ENCODE measurements at places on chromosomes 6 and 20.

DNA sequence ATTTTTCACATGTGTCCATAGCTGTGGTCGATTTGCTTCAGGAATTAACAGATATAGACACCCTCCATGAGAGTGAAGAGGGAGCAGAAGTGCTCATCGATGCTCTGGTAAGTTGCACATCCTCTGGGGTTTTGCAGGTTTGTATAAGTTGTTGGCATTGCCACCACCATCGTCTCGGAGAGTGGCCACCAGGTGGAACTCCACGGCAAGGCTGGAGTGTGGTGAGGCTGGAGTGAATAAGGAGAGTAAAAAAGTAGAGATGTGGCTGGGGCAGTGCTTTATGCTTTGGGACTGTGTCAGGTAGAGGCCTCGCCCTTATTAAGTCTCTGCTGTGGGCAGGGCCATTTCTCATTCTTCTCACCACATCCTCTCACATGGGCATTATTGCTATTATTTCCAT, 63.7 kb downstream of the CTNNBL1 start:
- peak; percentile 27 for DNase-seq

DNA sequence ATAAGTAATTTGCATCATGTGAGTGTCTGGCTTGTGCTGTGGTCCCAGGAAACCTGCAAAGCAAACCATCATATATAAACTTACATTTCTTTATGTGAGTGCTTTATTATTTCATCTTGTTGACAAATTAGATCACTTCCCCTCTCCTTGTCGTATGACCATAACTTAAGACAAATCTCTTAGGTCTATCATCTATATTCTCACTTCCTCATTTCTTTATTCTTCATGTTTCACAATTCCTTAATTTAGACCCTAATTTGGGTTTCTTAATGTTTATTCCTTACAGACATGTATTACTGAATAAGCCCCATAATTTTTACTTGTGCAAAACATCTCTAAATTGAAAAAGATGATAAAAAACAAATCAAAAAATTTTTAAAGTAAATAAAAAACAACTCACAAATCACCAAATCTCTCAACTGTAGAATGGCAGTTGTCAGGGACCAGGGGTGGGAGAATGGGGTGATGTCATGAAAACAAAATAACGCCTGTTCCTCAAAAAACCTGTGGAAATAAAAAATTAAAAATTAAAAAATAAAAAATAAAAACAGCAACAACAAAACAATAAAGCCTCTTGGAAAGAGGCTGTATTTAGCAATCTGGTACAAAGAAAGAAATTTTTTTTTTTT, 49.5 kb upstream of the FBXO30 start:
- DNase-seq, result no peak

DNA sequence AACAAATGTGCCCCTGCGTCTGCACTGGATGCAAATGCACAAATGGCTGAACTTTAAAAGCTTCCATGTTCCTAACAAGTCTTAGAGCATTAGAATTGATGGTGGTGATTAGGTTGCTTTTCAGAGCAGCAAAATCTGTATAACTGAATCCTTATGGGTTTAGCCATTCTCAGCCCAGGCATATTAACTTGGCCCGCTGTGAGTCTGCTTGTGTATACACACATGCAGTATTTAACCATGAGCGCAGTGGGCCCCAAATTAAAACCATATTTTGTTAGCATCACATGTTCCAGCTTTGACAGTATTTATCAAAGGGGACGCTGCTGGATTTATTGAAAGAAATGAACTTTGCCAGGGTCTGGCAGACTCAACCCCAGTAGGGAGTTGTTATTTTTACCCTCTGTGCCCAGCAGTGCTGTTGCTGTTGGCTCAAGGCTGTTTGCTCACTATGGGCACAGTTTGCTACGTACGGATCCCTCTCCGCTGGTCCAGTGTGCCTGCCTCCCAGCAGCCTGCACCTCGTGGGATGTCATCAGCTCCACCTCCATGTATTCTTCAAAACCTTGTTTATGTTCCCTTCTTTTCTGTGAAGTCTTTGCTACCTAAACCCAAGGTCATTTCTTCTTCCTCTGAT, 144.7 kb downstream of the QRSL1 start:
- DNase-seq, result no peak

DNA sequence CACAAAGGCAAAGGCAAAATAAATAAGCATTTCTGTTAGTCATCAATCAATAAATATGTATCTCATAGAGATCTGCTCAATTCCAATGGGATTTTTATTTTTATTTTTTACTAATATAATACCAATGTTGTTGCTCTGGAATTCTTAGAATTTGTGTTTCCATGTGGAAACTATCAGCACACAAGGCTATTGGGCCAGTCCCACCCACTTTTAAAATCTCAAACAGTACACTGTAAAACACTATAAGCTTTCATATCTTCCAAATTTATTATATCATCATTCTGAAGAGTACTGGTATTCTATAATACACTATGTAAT, 563.8 kb upstream of the MARCKS start:
- DNase-seq, result no peak

DNA sequence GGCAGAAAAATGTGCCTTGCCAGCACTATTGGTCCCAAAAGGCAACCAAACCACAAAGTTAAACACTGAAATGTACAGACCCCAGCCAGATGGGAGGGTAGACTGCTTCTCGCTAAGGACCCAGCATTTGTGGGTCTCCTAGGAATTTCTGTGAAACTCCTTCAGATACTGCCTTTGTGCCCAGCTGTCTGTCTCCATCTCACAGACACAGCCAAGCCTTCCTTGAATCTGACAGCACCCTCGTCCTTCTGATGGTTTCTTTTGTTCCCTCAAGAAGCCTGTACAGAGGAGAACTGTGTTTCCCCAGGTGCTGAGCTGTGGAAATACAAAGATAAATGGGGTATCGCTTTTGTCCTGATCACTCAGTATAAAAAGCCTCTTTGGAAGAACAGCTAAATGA, 254.0 kb upstream of the TAB2 start:
- DNase-seq, result no peak

- no peak for DNase-seq
Observed at GRCh38 chr6:108671175-108671574, 110.5 kb downstream of the FOXO3 start.

- DNase-seq, result no peak
Observed at GRCh38 chr20:542777-543368, 717 bp downstream of the CSNK2A1 start.

DNA sequence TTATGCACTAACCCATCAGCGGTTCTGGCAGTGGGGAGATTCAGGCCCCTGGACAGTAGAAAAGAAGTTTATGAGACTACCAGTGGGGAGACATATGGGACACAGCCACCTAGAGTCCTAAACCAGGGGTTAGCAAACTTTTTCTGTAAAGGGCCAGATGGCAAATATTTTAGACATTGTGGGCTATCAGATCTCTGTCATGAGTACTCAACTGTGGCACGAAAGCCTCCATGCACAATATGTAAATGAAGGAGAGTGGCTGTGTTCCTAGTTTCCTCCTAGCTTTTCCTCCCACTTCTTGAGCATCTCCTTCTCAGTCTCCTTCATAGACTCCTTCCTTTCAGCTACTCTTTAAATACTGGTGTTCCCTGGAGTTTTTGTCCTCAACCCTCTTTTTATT, 3.3 kb upstream of the HLA-DMA start:
- DNase-seq, result no peak

DNA sequence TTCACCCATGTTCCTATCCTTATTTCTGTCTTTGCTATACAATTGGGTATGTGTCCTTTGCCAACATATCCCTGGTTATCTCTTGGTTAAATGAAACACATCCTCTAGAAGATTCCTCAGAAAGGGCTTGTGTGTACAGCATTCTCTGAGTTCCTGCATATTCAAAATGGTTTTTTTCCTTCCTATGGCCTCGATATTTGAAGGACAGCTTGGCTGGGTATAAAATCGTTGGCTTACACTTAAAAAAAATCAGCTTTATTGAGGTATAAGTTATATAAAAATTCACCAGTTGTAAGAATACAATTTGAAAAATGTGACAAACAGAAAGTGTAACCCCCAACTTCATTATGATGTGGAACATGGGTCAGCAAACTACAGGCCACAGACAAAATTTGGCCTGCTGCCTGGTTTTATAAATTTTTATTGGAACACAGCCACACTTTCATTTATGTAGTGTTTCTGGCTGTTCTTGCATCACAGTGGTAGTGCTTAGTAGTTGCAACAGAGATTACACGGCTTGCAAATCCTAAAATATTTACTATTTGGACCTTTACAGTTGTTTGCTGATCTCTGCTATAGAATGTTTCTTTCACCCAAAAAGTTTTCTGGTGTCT, 16.7 kb downstream of the PCMT1 start:
- no peak for DNase-seq

GRCh38 chr6:33670971-33671743, 40.3 kb downstream of the UQCC2 start:
- no peak for DNase-seq

DNA sequence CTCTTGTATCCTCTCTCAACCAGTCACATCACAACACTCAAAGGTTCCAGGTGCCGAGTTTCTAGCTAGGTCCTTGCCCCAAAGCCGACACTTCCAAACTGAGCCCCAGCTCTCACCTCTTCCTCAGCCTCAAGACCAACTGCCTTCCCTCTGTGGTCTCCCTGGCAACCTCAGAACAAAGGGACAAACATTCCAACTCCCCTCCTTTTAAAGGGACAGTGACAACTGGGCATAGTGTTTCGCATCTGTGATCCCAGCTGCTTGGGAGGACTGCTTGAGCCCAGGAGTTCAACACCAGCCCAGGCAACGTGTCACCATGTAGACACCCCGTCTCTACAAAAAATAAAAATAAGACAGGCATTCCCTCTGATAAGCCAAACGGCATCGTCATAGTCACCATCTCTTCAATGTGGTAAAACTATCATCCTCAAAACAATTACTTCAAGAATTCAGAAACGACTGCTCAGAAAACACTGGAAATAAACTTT, 11.3 kb downstream of the DIDO1 start:
- peak; percentile 63 for DNase-seq

- no peak for DNase-seq
Observed at GRCh38 chr6:958488-958887, 265.5 kb upstream of the EXOC2 start.

- no peak for DNase-seq
Observed at GRCh38 chr20:11844691-11845090, 73.0 kb upstream of the BTBD3 start.

GRCh38 chr20:2023151-2023550, 29.3 kb upstream of the PDYN start:
- no peak for DNase-seq

- peak; percentile 18 for DNase-seq
Observed at GRCh38 chr6:112571488-112572270, 224.5 kb downstream of the RFPL4B start.

GRCh38 chr6:21710908-21711627, 117.5 kb downstream of the SOX4 start:
- DNase-seq, result no peak

DNA sequence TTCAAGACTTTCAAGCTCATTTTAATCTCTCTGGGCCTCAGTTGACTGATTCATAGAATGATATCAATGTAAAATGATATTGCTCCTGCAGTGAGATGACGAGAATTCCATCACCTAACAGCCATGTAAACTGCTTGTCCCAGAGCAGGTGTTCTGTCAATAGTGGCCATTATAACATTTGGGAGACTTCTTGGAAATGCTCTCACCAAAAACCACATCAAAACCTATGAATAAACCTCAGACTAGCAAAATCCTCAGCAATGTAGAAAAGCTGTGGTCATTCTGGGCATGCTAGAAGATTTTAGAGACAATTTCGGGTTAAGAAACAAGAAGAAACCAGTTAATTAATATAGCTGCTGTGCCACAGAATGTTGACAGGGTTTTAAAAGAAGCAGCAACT, 225.4 kb downstream of the FRK start:
- DNase-seq, result no peak

DNA sequence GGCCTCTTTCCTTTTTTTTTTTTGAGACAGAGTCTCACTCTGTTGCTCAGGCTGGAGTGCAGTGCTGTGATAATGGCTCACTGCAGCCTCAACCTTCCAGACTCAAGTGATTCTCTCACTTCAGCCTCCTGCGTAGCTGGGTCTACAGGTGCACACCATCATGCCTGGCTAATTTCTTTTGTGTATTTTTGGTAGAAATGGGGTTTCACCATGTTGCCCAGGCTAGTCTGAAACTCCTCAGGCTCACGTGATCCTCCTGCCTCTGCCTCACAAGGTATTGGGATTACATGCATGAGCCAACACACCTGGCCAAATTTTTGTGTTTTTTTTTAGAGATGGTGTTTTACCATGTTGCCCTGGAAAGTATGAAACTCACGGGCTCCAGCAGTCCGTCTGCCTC, 29.3 kb downstream of the SRC start:
- no peak for DNase-seq
